ENCODE measurements at places on chromosomes 2 and 18.

- no peak for DNase-seq
Observed at GRCh38 chr18:39913672-39914366, 2041.2 kb upstream of the PIK3C3 start.

DNA sequence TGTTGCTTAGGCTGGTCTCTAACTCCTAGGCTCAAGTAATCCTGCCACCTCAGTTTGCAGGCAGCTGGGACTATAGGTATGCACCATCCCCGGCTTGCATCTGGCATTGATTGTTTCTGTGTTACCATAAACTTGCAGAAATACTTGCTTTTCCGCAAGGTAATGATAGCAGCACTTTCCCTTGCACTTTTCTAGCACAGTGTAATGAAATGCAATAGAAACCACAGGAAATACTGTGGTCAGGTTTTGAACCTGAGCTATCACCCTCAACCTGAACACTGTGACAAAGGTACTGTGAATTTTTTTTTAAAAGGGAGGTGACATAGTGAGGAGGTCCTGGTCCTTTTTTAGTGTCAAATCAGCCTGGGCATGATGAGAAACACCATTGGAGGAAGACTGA is 38.3 kb downstream of the DHRS9 start:
- DNase-seq = no peak

GRCh38 chr2:173968551-173968950 is 3.4 kb upstream of the SP3 start:
- DNase-seq = no peak

GRCh38 chr18:1891641-1892040 is 679.7 kb downstream of the METTL4 start:
- DNase-seq = no peak

DNA sequence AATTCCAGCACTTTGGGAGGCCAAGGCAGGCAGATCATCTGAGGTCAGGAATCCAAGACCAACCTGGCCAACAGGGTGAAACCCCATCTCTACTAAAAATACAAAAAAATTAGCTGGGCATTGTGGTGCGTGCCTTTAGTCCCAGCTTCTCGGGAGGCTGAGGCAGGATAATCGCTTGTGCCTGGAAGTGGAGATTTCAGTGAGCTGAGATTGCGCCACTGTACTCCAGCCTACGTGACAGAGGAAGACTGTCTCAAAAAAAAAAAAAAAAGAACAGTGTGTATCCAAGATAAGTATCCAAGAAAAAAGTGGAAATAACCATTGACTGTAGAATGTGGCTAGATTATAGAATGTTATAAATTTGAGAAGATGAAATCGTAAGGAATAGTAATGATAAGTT is 142.1 kb downstream of the FAM124B start:
- no peak for DNase-seq

DNA sequence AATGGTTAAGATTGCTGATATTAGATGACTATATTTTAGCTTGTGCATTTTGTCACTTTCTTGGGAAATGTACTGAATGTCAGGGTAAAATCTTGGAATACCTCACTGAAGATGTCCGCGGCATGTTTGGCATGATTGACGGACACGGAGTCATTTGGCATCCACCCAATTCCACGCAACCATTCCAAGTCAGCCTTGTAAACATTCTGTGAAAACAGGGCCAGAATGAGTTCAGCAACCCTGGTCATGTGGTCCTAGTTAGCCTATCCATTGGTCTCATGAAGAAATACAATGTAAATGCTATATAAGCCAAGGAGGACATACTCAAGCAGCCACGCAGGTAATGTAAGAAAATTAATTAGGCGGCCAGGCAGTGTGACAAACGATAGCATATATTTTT is 159.5 kb downstream of the RIF1 start:
- DNase-seq = no peak

Measured in kidney glomerular epithelial cell (primary cell).